Thoracic aorta (tissue), 2 donors: ENCODE measurements at places on chromosomes 4 and X.
A peak's percentile ranks its signal among the peaks of the same experiment; 100 is the strongest.

GRCh38 chr4:2071912-2072867 is 13.1 kb downstream of the NAT8L start:
- no peaks in the 10 kb centered on the region for H3K27me3 ChIP-seq
- H3K36me3 ChIP-seq, result no peaks in the 10 kb centered on the region
- H3K27ac ChIP-seq, result no peak overlapping the region
- no peak for DNase-seq

- no peaks in the 10 kb centered on the region for H3K36me3 ChIP-seq
- no peaks in the 10 kb centered on the region for H3K4me1 ChIP-seq
- H3K27ac ChIP-seq, result no peak overlapping the region
- H3K4me3 ChIP-seq, result no peak overlapping the region
- H3K27me3 ChIP-seq, result no peaks in the 10 kb centered on the region
- no peak for DNase-seq
These were observed 251.6 kb downstream of the CRLF2 start for GRCh38 chrX:960821-961220.

DNA sequence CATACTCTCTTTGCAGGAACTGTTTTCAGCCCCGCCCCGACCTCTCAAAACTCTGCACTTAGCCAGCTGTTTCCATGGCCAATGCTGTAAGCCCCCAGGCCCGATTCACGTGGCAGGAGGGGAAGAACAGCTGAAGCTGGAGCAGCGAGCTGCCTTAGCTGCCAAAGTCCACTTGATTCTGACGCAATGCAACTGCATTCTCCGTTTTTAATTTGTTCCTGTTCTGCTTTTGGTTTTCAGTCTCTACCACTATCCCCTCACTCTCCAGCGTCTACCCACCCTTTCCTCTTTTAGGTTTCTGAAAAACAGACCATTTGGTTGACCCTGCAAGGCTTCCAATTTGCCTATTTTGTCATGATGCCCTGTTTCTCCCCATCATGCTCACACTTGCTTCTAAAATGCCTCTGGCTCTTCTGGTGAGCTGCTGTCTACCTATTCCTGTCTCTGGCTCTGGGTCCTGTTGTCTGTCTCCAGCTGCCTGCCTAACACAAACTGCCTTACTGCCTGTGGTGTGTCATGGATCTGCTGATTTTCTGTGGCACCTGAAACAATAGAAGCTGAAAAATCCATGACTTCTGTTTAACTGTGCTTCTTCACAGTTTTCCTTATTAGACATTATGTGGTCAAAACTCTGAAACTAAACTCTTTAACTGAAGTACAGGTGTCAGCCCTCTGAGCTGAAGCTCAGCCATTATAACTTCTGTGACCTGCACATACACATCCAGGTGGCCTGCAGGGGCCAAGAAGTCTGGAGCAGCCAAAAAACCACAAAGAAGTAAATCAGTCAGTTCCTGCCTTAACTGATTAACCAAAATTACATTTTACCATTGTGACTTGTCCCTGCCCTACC is 160.5 kb upstream of the AGTR2 start:
- H3K27ac ChIP-seq, result no peak overlapping the region
- no peaks in the 10 kb centered on the region for H3K4me1 ChIP-seq
- no peaks in the 10 kb centered on the region for H3K36me3 ChIP-seq
- no peaks in the 10 kb centered on the region for H3K27me3 ChIP-seq
- DNase-seq, result no peak

DNA sequence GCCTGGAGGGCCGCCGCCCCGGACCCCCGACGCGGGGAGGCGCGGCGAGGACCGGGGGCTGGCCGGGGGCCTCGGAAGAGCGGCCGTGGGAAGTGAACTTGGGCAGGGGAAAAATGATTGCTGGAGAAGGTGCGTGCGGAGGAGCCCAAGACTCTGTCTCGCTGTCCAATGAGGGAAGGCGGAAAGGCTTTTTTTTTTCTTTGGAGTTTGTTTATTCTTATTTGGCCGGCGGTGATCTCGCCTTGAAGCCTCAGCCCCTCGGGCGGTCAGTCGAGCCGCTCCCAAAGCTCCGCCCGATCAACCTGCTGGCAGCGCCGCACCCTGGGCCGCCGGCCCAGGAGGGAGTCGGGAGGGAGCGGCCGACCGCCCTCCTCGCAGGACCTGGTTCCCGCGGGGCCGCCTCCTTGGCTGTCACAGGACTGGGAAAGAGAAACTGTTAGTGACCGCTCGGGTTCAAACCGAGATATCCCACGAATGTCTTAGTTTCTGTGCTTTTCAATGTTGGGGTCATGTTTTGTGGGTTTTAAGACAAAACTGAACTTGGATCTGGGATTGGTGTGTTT is 2.5 kb downstream of the CPEB2 start:
- H3K4me1 ChIP-seq, result peaks cover 42% of the 10 kb centered on the region
- peak overlapping the region; percentile 100 for H3K27ac ChIP-seq
- peak overlapping the region; percentile 99 for H3K4me3 ChIP-seq
- H3K36me3 ChIP-seq, result peaks cover 3% of the 10 kb centered on the region
- DNase-seq, result peak; percentile 58

- no peak overlapping the region for H3K4me3 ChIP-seq
- H3K27ac ChIP-seq, result no peak overlapping the region
- no peak for DNase-seq
- no peaks in the 10 kb centered on the region for H3K27me3 ChIP-seq
- no peaks in the 10 kb centered on the region for H3K36me3 ChIP-seq
- no peaks in the 10 kb centered on the region for H3K4me1 ChIP-seq
These were observed 213.8 kb upstream of the FGF13 start for GRCh38 chrX:138925330-138925729.
